ENCODE measurements at places on chromosomes 3 and 15.

DNA sequence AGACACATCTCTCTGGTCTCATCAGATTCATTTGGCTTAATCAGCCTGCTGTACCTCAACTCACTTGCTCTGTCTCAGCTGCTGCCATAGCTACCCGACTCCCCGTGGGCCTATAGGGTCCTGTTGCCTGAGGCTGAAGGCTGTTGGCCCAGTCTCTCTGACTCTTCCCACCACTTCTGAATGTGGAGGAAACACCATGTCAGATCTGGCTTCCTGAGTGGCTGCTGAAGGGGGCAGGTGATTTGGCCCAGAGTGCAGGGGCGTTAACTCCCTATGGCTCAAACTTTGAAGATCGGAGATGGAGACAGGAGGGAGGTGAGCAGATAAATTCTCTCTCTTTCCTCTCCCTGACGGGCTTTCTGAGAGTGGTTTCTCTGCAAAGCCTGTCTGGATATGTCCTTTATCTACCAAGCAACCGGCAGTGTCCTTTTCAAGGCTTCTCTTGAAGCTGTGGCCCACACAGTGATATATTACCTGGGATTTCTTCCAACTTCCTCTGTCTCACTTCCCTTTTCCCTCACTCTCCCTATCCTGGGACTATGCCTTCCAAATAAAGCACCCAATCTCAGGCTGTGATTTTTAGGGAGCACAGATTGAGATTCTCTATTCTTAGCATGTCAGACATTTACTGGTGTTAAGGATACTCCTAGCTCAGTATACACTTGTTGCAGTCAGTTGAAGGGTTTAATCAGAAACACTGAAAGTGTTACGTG, 334.9 kb upstream of the TBC1D5 start:
- no peak for DNase-seq

- no peak for DNase-seq
Measured at GRCh38 chr3:42023380-42023779, 61.5 kb upstream of the ULK4 start.

GRCh38 chr3:61858054-61858453, 296.7 kb downstream of the PTPRG start:
- no peak for DNase-seq

- DNase-seq, result no peak
Measured at GRCh38 chr3:99927671-99928457, 110.2 kb downstream of the CMSS1 start.
